ENCODE measurements at places on chromosomes 11 and 22.

DNA sequence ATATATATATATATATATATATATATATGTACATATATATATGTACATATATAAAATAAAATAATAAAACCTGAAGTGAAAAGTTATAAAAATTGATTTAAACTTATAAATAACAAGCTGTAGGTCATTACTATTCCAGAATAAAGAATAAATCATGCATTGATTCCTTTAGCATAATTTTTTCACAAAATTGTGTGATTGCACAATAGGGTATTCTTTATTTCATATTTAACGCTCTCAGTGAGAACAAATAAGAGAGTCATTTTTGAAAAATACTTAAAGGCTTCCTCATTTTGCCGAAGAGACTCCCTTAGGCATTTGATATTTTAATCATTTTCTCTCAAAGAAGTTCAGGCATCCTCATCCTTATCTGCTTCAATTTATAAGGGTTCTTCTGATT, 41.3 kb upstream of the API5 start:
- no peak for DNase-seq

DNA sequence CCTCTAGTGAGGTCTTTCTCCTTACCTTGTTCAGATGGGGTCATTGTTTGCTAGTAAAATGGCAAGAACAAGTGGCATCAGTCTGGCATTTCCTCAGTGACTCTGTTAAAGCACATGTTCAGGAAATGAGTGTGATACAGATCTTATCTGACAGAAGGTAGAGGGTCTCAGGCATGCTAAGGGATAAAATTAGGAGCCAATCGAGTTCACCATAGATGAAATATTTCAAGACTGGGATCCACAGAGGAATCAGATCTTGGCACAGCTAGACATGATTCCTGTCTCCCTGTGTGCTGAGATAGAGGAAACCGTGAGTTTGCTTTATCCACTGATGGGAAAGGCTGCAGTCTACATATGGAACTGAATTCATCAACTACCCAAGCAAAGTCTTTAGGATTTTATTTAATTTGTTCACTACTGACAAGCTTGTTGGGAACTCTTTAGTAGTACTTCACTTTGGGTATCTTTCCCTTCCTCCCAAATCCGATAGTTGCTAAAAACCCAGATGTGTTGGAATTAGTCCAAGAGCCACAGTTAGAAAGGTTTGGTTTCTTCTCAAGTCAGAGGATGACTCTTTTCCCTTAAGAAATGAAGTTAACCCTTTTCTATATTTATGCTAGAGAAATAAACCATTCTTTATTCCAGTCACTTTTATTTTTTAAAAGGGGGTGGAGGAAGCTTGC, 18.4 kb downstream of the FAM118B start:
- no peak for DNase-seq

DNA sequence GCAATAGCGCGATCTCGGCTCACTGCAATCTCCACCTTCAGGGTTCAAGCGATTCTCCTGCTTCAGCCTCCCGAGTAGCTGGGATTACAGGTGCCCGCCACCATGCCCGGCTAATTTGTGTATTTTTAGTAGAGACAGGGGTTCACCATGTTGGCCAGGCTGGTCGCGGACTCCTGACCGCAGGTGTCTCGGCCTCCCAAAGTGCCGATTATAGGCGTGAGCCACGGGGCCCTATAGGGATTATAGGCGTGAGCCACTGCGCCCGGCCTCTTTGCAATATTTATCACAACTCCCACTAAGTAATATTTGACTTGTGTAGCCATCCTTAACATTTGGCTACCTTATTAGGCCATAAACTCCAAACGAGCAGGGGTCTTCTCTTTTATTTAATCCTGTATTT, 879 bp upstream of the CUL5 start:
- no peak for DNase-seq

DNA sequence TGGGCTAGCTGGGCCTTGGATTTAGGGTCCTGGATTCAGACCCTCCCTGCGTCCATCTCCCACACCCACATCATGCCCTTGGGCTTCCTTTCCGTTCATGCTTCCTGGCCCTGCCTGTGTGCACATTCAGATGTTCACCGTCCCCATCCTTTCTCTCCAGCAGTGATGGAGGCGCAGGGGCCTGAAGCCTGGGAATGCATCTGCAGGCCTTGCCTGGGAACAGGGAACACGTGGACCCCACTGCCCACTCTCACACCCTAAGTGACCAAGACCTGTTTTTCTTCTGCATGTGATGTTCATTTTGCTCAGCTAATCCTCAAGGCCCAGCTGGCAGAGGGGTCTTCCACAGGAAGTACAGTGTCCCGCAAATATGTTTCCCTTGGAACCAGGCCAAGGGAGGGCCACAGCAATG, 91.6 kb upstream of the PARVA start:
- no peak for DNase-seq

DNA sequence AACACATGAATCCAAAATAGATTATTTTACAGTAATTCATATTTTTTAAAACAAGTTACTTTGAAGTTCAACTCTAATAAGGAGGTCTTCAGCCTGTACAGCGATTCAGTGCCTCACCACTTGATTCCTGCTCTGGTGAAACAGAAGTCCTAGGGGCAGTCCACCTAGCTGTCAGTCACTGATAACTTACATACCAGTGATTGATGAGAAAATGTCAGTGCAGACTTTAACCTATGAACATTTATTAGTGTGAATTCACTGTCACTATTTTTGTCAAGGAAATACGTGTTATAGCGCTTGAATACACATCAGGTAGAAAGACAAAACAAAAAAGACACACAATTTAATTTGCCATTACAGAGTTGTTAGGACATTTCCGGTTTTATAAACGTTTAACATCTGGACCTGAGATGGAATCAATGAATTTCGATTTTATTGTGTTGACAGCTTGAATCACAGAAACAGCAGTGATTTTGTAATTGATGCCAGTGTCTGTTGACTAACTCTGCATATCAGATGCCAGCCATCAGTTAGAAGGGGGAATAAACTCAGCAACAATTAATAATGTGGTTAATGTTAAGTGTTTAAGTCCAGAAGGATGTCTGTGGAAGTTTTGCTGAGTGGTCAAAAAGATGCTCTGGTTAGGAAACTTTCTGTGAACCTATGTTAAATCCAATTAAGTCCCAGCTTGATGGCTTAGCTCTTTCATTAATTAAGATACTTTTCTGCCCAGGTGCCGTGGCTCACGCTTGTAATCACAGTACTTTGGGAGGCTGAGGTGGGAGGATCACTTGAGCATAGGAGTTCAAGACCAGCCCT, 34.5 kb downstream of the ELF5 start:
- no peak for DNase-seq

GRCh38 chr22:42934338-42934737, 77.3 kb upstream of the ARFGAP3 start:
- no peak for DNase-seq

DNA sequence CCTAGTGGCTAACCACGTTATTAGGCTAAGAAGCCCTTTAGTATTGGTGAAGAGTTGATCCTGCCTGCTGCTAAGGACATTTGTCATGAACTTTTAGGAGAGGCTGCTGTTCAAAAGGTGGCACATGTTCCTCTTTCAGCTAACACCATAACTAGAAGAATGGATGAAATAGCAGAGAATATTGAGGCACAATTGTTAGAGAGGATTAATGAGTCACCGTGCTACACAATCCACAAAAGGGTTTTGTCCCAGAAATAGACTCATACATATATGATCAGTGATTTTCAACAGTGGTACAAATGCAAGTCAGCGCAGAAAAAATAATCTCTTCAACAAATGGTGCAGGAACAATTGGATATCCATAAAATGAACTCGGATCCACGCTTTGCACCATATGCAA, 7.0 kb upstream of the MSANTD2 start:
- DNase-seq = no peak

GRCh38 chr11:129705933-129706332, 109.7 kb upstream of the TMEM45B start:
- DNase-seq = no peak

GRCh38 chr22:31734512-31734911, 15.4 kb downstream of the PRR14L start:
- peak; percentile 90 for DNase-seq

- no peak for DNase-seq
These were observed 543.9 kb downstream of the OPCML start for GRCh38 chr11:132988411-132988810.

DNA sequence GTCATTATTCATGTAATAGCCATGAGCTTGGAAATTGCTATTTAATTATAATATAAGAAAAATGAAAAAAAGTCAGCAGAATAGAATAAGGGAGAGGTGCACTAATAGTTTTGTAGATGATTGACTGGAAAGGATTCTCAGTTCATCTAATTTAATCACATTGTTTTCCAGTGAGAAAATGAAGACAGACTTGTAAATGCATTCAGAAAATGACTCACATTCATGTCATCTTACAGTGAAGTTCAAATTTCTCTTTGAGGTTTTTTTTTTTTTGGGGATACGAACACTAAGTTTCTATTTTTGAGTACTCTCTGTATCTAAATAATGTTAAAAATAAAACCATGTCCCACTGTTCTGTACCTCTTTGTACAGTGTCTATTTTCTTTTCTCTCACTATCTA, 18.5 kb upstream of the OR4A16 start:
- DNase-seq = peak; percentile 13

DNA sequence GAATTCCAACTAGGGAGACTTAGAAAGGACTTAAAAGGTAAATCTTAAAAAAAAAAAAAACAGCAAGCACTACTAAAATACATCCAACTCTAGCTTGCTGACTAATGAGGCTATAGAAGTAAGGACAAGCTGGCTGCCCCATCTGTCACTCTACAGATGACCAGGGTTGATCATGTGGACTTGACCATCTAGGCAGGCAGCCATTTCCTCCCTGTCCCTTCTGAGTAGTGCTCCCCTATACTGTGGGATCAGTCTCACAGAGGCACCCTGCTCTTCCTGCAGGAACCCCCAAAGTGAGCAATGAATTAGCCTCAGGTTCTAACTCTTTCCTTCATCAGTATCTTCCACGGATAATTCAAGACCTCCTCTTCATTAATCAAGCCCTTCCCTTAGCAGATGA, 12.3 kb downstream of the SLC1A2 start:
- DNase-seq = no peak

DNA sequence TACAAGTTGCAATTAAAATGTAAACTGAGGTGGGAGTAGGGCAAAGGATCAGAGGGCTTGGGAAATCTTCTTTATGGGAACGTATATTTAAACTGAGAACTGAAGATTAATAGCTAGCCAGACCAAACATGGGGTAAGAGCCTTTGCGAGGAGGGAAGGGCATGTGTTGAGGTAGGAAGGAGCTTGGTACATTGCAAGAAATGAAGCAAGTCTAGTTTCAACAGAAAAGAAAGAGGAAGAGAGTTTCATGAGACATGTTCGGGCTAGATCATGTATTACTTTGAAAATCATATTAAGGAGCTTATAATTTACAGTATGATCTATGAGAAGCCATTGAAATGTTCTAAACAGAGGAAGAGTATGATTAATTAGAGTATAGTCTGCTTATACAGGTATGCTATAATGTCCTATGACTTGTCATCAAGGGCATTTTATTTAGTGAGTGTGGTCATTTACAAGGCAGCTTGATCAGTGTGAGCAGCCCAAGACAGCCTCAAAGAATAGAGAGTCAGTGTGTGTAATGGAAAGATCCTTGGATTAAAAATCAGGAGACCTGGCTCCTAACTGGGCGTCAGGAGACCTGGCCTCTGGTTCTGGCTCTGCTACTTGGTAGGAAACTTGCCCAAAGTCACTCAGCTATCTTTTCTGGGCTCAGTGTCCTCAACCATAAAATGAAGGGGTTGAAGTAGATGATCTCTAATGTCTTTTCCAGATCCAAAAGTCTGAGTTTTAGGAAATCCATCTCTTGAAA, 10.9 kb downstream of the GAS2 start:
- DNase-seq = peak; percentile 51

- no peak for DNase-seq
These were observed 8.8 kb downstream of the TXN2 start for GRCh38 chr22:36472689-36473088.

DNA sequence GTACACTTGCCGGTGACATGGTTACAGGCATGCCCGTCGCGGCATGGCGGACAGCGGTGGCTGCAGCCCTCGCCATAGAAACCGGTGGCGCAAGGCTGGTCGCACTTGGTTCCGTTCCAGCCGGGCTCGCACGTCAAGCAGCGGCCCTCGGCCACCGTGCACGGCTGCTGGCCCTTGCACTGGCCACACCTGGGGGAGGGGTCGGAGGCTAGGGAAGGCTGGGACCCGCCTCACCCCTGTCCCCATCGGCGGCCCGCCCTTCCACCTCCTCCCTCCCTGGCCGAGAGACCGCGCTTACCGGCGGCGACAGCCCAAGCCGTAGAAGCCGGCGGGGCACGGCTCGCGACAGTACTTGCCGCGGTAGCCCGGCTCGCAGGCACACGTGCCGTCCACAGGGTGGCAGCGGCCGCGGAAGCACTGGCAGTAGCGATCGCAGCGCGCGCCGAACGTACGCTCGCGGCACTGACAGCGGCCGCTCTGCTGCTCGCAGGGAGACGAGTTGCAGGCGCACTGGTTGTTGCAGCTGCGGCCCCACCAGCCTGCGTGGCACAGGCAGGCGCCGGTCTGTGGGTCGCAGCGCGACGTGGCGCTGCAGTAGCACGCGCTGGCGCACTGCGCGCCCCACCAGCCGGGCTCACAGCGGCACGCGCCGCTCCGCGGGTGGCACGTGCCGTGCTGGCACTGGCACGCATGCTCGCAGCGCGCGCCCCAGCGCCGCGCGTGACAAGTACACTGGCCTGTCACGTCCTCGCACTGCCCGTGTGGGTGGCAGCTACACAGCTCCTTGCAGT, 6.7 kb downstream of the SCARF2 start:
- DNase-seq = peak; percentile 15

DNA sequence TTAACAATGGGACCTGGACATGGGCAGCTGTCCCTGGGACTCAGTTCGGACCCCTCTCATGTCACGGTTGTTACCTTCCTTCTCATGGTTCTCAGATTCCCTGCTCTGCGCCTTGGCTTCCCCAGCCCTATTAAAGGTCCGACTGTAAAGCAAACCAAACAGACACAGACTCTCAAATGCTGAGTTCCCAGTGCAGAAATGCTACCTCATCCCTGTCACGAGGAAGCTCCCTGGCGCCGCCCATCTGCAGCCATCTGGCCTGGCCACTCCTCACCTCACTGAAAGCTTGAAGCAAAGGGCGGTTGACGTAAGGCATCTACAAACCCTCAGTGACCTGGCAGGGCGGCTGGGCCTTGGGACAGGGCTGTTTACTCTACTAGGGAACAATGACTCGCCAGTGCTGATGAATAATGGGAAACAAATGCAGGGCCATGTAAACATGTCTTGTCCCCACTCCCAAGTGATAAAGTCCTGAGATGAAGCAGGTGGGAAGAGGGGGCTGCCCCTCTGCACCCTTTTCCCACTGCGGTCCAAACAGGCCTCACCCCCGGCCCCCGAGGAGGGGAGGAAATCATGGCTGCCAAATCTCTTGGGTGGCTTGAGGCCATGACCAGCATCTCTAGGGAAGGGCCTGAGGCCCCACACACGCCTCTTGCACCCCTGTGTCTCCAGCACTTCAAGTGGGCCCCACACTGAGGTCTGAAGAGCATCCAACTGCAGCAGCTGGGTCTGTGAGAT, 49.3 kb downstream of the SCUBE1 start:
- DNase-seq = no peak

- no peak for DNase-seq
These were observed 1.9 kb upstream of the ROBO4 start for GRCh38 chr11:124899383-124900145.

- no peak for DNase-seq
These were observed 11.1 kb upstream of the MS4A2 start for GRCh38 chr11:60077216-60077817.

Measured in bronchial epithelial cell (primary cell).